ENCODE measurements at places on chromosomes 12 and 14.

- H3K27ac ChIP-seq: no peak overlapping the region
- H3K36me3 ChIP-seq: no peaks in the 10 kb centered on the region
- H3K27me3 ChIP-seq: no peaks in the 10 kb centered on the region
- no peak for DNase-seq
Measured at GRCh38 chr14:39739796-39740195, 307.6 kb upstream of the FBXO33 start.

DNA sequence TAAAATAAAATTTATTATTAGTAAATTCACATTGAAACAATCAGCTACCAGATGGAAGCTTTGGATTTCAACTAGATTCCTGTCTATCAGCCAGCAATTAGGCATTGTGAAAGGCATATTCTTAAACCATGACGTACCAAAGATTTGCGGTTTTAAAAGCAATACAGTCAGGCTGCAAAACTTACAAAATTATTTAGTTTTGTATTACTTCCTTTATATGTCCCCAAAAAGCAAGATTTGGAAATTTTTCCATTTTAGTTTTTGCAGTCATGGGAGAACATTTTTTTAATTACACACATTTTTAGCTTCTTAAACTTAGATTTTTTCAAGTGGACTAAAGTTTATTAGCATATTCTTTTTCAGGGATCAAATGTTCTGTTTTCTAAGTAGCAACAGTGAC, 225.0 kb upstream of the KITLG start:
- no peaks in the 10 kb centered on the region for H3K27me3 ChIP-seq
- H3K27ac ChIP-seq: no peak overlapping the region
- no peaks in the 10 kb centered on the region for H3K4me1 ChIP-seq
- no peak overlapping the region for H3K4me3 ChIP-seq

GRCh38 chr12:51818566-51819300, 29.8 kb downstream of the FIGNL2 start:
- H3K4me3 ChIP-seq: no peak overlapping the region
- H3K36me3 ChIP-seq: no peaks in the 10 kb centered on the region
- DNase-seq: no peak
- H3K4me1 ChIP-seq: peaks cover 16% of the 10 kb centered on the region
- H3K27ac ChIP-seq: no peak overlapping the region
- H3K27me3 ChIP-seq: no peaks in the 10 kb centered on the region

DNA sequence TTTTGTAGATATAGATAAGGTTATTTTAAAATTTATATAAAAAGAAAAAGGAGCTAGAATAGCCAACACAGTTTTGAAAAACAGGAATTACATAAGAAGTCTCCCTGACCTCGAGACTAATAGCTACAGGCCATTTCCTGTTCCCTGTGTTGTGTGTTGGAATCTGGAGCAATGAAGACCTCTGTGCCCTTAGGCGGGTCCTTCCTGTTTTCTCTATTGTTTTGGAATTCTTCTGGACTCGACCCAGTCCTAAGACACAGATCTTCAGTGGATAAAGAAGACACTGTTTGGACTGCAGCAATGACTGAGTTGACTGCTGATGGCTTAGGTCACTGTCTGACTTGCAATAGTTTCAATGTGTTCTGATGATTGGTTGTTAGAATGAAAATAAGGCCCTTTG, 26.2 kb downstream of the SNRPF start:
- H3K4me3 ChIP-seq: no peak overlapping the region
- no peaks in the 10 kb centered on the region for H3K4me1 ChIP-seq
- H3K27ac ChIP-seq: no peak overlapping the region

GRCh38 chr12:42756841-42757623, 167.5 kb upstream of the PRICKLE1 start:
- H3K27ac ChIP-seq: no peak overlapping the region
- H3K4me1 ChIP-seq: peaks cover 3% of the 10 kb centered on the region
- H3K36me3 ChIP-seq: no peaks in the 10 kb centered on the region

DNA sequence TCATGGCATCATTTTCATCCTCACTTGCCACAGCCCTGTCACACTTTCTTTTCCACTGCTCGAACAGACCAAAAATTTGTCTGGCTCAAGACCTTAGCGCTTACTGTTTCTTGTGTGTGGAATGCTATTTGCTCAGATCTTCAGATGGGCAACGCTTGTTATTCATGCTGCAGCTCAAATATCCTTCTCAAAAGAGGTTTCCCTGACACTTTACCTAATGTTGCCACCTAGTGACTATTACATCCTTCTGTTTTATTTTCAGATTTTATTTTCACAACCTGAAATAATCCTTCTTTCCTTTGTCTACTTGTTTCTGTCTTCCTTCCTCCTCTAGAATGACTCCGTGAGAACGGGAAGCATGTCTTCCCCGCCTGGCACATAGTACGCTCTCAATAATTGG, 5.6 kb downstream of the FBXO33 start:
- peaks cover 7% of the 10 kb centered on the region for H3K4me1 ChIP-seq
- DNase-seq: no peak
- H3K36me3 ChIP-seq: no peaks in the 10 kb centered on the region
- no peak overlapping the region for H3K27ac ChIP-seq
